ENCODE measurements at places on chromosomes 1 and 21. TPM values are rescaled to one million over a fixed set of nuclear protein-coding genes. Genes with fewer than 3 reads are reported as not detected.

- no peak for DNase-seq
- no peak overlapping the region for H3K27ac ChIP-seq
- no peaks in the 10 kb centered on the region for H3K36me3 ChIP-seq
- H3K4me1 ChIP-seq: no peaks in the 10 kb centered on the region
These were observed 28.3 kb downstream of the ELAPOR1 start for GRCh38 chr1:109142260-109142659.

The TRIM17 gene
- 0.39 TPM for polyA plus RNA-seq

DNA sequence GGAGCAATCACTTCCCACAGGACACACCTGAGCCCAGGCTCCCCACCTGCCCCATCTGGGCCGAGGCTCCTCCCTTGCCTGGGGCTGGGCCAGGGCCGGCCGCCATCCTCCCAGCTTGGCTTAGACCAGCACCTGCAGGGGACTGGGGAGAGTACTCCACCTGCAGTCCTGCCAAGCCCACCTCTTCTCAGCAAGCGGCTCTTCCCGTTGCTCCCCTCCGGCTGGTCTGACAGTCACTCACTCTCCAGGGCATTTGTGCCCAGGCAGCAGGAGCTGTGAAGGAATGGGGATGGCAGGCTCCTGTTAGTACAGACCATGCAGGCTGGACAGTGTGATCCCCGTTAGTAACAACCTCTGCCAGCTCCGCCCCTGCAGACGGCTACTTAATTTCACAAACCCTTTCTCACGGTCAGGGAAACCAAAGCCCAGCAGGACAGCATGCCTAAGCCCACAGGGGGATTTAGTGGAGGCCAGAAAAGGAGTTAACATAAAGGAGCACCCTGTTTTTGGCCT is at the start of gene FYB2:
TSS of gene FYB2 (minus strand) at position 18 of the 513 bp plus-strand sequence. CDS start 114 bp downstream, outside the sequence.
- DNase-seq: no peak
- peaks cover 8% of the 10 kb centered on the region for H3K4me1 ChIP-seq
- no peaks in the 10 kb centered on the region for H3K27me3 ChIP-seq
- H3K27ac ChIP-seq: no peak within 1 kb of the TSS
- no peak within 1 kb of the TSS for H3K4me3 ChIP-seq

DNA sequence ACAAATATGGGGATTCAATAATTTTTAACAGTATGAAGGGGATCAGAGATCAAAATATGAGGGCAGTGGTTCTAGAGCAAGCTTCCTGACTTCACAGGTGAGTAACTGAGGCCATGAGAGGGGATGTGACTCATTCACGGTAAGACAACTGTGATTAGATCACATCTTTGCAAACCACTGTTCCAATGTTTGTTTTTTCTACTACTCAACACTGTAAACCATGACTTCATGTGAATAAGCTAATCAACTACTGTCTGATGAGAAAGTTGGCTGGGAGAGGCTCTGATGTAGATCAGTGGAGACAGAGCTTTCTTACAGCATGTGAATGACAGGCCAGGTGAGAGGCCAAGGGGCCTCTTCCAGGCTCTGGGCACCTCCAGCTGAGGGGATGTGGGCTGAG is 84.7 kb downstream of the BRINP2 start:
- no peak overlapping the region for H3K4me3 ChIP-seq
- peaks cover 3% of the 10 kb centered on the region for H3K4me1 ChIP-seq
- DNase-seq: peak; percentile 78
- no peaks in the 10 kb centered on the region for H3K36me3 ChIP-seq

The KIF17 gene
- 5.7 TPM for polyA plus RNA-seq

DNA sequence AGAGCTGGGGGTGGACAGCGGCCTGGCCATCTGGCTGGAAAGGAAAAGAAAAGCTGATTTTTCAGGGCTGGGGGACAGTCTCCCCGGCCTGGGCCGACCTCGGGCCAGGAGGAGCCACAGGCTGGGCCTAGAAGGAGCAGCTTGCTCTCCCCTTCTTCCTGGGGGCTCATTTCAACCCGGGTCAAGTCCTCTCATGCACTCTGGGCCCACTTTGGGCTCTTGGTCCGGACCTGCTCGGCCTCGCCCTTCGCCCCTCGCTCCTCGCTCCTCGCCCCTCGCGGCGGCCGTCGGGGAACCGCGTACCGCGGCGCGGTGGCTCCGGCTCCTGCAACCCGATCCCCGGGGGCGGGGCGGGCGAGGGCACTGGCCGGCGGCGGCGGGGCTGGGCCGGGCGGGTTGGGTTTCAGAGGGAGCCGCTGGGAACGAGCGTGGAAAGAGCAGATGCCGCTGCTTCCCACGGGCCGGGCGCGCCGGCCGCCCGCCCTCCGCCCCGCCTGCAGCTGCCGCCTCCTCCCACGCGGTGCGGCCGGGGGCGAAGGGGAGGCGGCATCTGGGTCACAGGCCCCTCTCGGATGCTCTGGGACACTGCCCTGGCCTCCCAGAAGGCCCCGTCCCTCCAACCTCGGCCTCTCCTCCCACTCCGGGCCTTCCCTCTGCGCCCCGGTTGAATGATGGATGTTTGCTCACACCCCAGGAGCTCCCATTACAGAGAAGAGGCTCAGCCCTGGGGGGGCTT is 6.6 kb downstream of the HEYL start:
- H3K4me1 ChIP-seq: no peaks in the 10 kb centered on the region
- H3K27ac ChIP-seq: no peak overlapping the region
- peak; percentile 53 for DNase-seq
- peaks cover 25% of the 10 kb centered on the region for H3K27me3 ChIP-seq

The SPRR1B gene
- polyA plus RNA-seq: not detected

The BTG2 gene
- polyA plus RNA-seq: 10.7 TPM

DNA sequence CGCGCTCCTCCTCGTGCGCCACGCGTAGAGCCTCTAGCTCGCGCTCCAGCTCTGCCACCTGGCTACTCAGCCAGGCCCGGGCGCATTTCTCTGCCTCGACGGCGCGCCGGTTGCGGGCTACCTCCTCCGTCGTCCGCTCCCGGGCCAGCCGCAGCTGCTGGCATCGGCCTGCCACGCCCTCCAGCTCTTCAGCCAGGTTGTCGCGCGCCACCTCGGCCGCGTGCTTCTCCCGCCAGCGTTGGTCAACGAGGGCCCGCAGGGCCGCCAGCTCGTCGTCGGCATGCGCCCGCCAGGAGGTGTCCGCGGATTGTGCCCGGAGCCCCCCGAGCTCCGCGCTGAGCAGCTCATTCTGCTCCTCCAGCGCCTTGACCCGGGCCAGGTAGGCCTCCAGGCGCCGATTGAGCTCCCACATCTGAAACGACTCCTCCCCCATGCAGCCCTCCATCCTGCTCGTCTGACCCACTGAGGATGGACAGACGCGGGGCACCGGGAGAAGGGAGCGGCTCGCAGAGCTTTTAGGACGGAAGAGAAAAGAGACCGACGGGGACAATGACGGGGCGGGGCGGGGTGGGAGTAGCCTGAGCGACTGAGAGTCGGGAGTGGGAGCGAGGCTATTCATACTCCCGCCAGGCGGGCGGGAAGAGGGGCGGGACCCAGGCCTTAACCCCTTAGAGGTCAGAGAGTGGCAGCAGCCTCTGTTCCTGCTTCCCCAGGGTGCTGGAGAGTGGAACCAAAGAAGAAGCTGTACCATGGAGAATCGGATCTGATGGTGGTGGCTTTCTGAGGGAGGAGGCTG is at the start of gene NES:
TSS of gene NES (minus strand) at position 588 of the 796 bp plus-strand sequence. CDS start at position 445, 143 bp downstream.
- DNase-seq: peak; percentile 56
- peaks cover 31% of the 10 kb centered on the region for H3K4me1 ChIP-seq
- peaks cover 19% of the 10 kb centered on the region for H3K27me3 ChIP-seq
- peak within 1 kb of the TSS; percentile 48 for H3K4me3 ChIP-seq

- DNase-seq: peak; percentile 96
- H3K4me3 ChIP-seq: no peak overlapping the region
- peaks cover 27% of the 10 kb centered on the region for H3K4me1 ChIP-seq
- no peaks in the 10 kb centered on the region for H3K36me3 ChIP-seq
These were observed 57.5 kb downstream of the MAP3K7CL start for GRCh38 chr21:29187944-29188343.

DNA sequence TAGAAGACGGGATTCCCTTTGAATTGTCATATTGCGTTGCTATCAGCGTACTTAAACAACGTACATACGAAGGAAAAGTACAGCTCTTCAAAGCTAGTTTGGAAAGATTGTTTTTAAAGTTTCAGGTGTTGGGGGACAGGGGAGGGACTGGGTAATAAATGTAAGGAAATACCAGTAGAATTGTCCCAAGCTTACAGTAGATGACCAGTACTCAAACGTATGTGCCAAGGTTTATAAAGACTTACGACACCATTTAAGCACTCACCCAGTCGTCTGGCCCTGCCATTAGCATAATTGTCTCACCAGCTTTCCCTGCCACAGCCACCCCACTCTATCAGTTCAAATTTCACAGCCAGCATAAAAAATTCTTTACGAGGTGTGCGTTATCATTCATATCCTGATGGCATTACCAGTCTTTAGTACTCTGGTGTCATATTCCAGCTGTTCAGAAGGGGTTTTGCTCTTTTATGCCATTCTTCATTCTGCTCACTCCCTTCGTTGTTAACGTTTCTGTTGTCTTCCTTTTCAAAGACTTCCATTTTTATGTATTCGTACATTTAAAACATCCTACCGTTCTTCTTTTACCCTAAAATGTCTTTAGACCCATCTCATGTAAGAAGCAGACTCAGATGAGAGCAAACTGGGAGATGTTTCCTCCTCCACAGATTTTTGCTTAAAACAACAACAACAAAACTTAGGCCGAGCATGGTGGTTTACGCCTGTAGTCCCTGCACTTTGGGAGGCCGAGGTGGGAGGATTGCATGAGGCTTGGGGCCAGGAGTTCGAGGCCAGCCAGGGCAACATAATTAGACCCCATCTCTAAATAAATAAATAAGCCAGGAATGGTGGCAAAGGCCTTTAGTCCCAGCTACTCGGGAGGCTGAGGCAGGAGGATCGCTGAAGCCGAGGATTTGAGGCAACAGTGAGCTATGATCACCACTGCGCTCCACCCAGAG is 1.0 kb upstream of the HP1BP3 start:
- H3K4me1 ChIP-seq: peaks cover 7% of the 10 kb centered on the region
- H3K4me3 ChIP-seq: peak overlapping the region; percentile 85
- no peaks in the 10 kb centered on the region for H3K36me3 ChIP-seq
- peak overlapping the region; percentile 94 for H3K27ac ChIP-seq
- no peaks in the 10 kb centered on the region for H3K27me3 ChIP-seq

GRCh38 chr21:41565550-41565949 is 57.6 kb upstream of the TMPRSS2 start:
- H3K27ac ChIP-seq: no peak overlapping the region
- DNase-seq: no peak
- H3K27me3 ChIP-seq: peaks cover 4% of the 10 kb centered on the region

GRCh38 chr1:226480461-226480860 is 68.1 kb upstream of the STUM start:
- no peak for DNase-seq
- peaks cover 3% of the 10 kb centered on the region for H3K4me1 ChIP-seq
- H3K27ac ChIP-seq: no peak overlapping the region
- H3K27me3 ChIP-seq: peaks cover 45% of the 10 kb centered on the region

The LRRN2 gene
- polyA plus RNA-seq: not detected

- no peak overlapping the region for H3K27ac ChIP-seq
- H3K4me3 ChIP-seq: no peak overlapping the region
- no peaks in the 10 kb centered on the region for H3K4me1 ChIP-seq
- 0 out of 2 replicates have a peak, but pooled peaks cover 2% of the 10 kb centered on the region for H3K36me3 ChIP-seq
- peak; percentile 77 for DNase-seq
These were observed 29.4 kb downstream of the FRRS1 start for GRCh38 chr1:99737016-99737415.

GRCh38 chr1:226643177-226643576 is 94.6 kb downstream of the STUM start:
- peak; percentile 81 for DNase-seq
- peaks cover 7% of the 10 kb centered on the region for H3K36me3 ChIP-seq
- no peaks in the 10 kb centered on the region for H3K27me3 ChIP-seq
- H3K4me1 ChIP-seq: peaks cover 22% of the 10 kb centered on the region
- H3K4me3 ChIP-seq: no peak overlapping the region

The C1orf105 gene
- polyA plus RNA-seq: not detected

The SHISAL2A gene
- not detected for polyA plus RNA-seq

- no peak overlapping the region for H3K4me3 ChIP-seq
- no peak overlapping the region for H3K27ac ChIP-seq
- DNase-seq: peak; percentile 31
- no peaks in the 10 kb centered on the region for H3K36me3 ChIP-seq
These were observed 392.2 kb downstream of the VAV3 start for GRCh38 chr1:107572674-107573211.

- H3K27ac ChIP-seq: no peak overlapping the region
- H3K27me3 ChIP-seq: no peaks in the 10 kb centered on the region
- H3K4me3 ChIP-seq: no peak overlapping the region
- peaks cover 5% of the 10 kb centered on the region for H3K36me3 ChIP-seq
- no peaks in the 10 kb centered on the region for H3K4me1 ChIP-seq
- no peak for DNase-seq
These were observed 137.0 kb downstream of the DENND1B start for GRCh38 chr1:197638316-197638715.

GRCh38 chr1:108000620-108001111 is 35.7 kb upstream of the VAV3 start:
- H3K27me3 ChIP-seq: no peaks in the 10 kb centered on the region
- no peak overlapping the region for H3K27ac ChIP-seq
- H3K36me3 ChIP-seq: no peaks in the 10 kb centered on the region
- H3K4me1 ChIP-seq: no peaks in the 10 kb centered on the region
- peak; percentile 24 for DNase-seq

GRCh38 chr1:8652467-8653046 is 164.9 kb downstream of the RERE start:
- no peak overlapping the region for H3K4me3 ChIP-seq
- DNase-seq: no peak
- no peak overlapping the region for H3K27ac ChIP-seq

DNA sequence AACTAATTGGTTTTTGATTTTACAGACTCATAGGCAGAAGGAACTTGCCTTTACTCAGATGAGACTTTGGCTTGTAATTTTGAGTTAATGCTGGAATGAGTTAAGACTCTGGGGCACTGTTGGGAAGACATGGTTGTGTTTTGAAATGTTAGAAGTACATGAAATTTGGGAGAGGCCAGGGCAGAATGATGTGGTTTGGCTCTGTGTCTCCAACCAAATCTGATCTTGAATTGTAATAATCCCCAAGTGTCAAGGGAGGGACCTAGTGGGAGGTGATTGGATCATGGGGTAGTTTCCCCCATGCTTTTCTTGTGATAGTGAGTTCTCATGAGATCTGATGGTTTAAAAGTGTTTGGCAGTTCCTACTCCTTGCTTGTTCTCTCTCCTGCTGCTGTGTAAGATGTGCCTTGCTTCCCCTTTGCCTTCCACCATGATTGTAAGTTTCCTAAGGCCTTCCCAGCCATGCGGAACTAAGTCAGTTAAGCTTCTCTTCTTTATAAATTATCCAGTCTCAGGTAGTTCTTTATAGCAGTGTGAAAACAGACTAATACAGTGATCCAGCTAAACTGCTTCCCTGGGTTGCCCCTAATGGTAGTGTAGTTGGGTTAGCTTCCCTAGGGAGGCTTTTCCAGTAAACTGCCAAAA is 10.2 kb downstream of the CPT2 start:
- no peak overlapping the region for H3K4me3 ChIP-seq
- H3K27me3 ChIP-seq: no peaks in the 10 kb centered on the region
- DNase-seq: no peak
- H3K4me1 ChIP-seq: no peaks in the 10 kb centered on the region

GRCh38 chr21:29396951-29397455 is 98.3 kb downstream of the BACH1 start:
- H3K27me3 ChIP-seq: no peaks in the 10 kb centered on the region
- DNase-seq: no peak
- no peaks in the 10 kb centered on the region for H3K36me3 ChIP-seq
- no peaks in the 10 kb centered on the region for H3K4me1 ChIP-seq
- no peak overlapping the region for H3K27ac ChIP-seq
- H3K4me3 ChIP-seq: no peak overlapping the region

Data from IMR-90 (cell line).